Caki2 (cell line): ENCODE measurements at places on chromosomes 13 and 19.
A peak's percentile ranks its signal among the peaks of the same experiment; 100 is the strongest.

DNA sequence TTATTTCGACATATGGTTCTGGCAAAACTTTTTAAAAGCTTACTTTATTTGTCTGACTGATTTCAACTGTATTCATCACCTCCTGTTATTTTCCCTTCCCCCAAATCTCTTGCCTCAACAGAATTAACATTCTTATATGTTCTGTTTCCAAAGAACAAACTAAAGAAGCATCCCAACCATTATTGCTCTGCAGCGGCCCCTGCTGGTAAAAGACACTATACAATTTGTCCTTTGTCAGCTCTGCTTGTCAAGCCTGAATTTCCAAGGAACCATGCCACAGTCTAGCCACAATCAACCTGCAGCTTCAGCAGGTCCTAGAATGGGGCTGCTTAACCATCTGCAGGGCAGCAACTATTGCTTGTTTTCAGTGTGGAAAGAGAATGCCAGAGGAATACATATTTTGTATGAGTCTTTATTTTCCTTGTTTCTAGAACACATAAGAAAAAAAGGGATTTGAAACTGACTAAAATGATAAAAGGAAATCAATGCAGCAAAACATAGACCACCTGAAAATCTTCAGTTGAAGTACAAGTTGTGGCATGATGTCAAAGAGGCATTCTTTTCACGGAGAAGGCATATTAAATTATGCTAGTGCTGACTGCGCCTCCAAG lies 845.3 kb downstream of the DIAPH3 start:
- peak; percentile 32 for DNase-seq

- DNase-seq = peak; percentile 11
Observed at GRCh38 chr13:36680913-36681312, 7.1 kb downstream of the SERTM1 start.

DNA sequence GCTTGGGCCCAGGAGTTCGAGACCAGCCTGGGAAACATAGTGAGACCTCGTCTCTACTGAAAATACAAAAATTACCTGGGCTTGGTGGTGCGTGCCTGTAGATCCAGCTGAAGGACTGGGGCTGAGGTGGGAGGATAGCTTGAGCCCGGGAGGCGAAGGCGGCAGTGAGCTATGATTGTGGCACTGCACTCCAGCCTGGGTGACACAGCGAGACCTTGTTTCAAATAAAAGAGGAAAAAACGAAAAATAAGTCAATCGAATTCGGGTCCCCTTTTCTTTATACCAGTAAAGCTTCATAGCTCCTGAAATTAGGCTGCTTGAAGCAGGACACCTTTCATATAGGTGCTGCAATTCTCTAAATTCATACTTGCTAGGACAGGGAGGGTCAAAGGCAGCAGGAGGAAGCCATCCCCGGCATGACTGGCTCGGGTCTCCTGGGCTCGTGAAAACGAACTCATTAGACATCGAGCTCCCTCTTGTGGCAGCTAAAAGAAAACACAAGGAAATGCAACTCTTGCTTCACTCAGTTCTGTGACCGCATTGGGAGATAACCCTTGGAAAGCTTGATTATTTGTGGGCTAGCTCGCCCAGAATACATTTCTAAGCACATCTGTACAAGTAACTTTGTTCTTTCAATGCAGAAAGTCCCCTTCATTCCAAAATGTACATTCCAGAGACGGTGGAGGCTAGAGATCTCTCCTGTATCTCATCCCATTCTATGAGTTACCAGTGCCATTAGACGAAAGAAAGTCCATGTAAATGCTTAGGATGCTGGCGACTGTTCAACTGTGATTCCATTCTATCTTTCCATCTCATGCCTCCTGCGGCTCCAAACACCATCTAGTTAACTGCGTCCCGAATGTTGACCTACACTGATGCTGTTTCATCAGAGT lies 16.8 kb downstream of the FPR2 start:
- peak; percentile 53 for DNase-seq

- DNase-seq = no peak
Observed at GRCh38 chr19:42652021-42652420, 57.3 kb upstream of the CEACAM8 start.

DNA sequence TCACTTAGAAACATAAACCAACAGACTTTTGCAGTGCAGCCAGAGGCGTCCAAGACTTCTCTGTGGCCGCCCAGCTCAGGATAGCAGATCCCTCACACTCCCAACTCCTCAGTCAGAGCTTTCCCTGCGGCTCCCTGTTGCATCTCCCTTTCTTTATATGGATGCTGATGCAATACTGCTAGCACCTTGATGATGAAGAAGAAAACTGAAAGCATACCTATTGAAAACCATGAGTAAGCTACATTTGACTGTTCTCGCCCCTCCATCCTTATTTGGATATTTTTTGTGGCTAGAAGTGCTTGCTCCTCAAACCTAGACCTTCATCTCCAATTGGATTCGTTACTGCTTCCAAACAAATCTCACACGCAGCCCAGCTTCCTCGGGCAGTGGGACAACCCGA lies 57.3 kb upstream of the UBL3 start:
- DNase-seq = no peak

- DNase-seq = no peak
Observed at GRCh38 chr13:21395953-21396352, 63.1 kb downstream of the ZDHHC20 start.

- DNase-seq = no peak
Observed at GRCh38 chr13:25397763-25398162, 26.0 kb downstream of the ATP8A2 start.

GRCh38 chr19:18043676-18044075 lies 35.7 kb downstream of the ARRDC2 start:
- DNase-seq = no peak

DNA sequence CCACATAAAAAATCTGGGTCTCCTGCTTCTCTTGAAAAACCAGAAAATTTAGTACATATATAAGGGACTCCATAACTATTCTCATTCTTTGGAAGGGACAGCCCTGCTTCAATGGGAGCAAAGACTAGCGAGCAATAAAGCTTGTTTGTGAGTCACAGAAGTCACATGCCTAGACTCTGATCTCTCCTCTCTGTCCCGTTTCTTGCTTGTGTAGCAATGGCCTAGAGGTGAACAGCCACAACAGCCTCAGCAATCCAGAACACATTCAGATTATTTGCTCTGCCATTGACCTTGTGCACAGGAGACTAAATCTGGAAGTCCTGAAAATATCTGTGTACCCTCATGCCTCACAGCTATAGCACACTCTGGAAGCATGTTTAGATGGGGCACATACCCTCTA lies 43.2 kb downstream of the SCGB2B2 start:
- no peak for DNase-seq

GRCh38 chr19:46446021-46446420 lies 17.3 kb upstream of the PNMA8C start:
- no peak for DNase-seq
